ENCODE measurements at places on chromosomes 11 and 22.

DNA sequence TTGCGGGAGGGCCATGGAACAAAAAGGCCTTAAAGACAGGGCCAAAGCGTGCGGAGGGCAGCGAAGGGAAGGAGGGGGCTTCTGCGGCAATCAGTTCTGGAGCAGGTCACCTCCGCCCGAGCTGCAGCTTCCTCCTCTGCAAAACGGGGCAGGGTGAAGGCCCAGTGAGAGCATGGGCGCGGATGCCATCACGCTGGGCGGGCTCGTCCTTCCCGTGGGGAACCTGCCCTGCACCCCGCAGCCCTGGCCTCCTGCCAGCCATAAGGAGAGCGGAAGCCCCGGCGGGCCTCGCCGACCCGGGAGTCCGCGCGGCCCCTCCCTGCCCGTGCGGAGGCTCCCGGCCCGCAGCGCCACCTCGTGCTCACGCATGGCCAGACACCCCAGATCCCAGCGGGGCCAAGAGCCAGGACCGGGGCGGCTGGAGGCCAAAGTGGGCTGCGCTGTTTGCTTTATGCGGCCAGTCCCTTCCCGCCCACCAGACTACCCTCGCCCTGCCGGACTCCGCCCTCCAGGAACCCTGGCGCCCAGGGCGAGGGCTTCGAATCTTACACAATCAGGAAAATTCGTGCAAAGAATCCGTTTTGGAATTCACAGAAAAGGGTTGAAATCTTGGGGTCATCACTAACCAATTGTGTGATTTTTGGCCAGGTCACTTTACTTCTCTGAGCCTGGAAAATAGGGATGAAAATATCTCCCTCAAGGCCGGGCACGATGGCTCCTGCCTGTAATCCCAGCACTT lies 16.1 kb downstream of the TSKU start:
- H3K36me3 ChIP-seq: peaks cover 19% of the 10 kb centered on the region
- peak overlapping the region; percentile 84 for H3K27ac ChIP-seq
- H3K4me1 ChIP-seq: peaks cover 99% of the 10 kb centered on the region
- DNase-seq: peak; percentile 92
- peak overlapping the region; percentile 38 for H3K4me3 ChIP-seq

GRCh38 chr11:20125927-20126326 lies 34.3 kb downstream of the DBX1 start:
- H3K27ac ChIP-seq: no peak overlapping the region
- no peaks in the 10 kb centered on the region for H3K4me1 ChIP-seq
- H3K27me3 ChIP-seq: no peaks in the 10 kb centered on the region
- H3K36me3 ChIP-seq: no peaks in the 10 kb centered on the region
- no peak overlapping the region for H3K4me3 ChIP-seq

DNA sequence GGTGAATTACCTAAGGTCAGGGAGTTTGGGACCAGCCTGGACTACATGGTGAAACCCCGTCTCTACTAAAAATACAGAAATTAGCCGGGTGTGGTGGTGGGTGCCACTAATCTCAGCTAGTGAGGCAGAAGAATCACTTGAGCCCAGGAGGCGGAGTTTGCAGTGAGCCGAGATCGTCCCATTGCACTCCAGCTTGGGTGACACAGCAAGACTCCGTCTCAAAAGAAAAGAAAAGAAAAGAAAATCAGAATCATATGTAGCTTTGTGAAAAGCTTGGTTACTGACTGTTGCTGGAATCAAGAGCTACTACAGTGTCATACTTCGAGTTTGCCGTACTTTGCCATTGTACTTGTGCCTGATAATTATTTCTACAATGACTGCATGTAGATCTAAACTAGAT lies 4.2 kb upstream of the TMEM135 start:
- peaks cover 12% of the 10 kb centered on the region for H3K4me1 ChIP-seq
- H3K27me3 ChIP-seq: no peaks in the 10 kb centered on the region

DNA sequence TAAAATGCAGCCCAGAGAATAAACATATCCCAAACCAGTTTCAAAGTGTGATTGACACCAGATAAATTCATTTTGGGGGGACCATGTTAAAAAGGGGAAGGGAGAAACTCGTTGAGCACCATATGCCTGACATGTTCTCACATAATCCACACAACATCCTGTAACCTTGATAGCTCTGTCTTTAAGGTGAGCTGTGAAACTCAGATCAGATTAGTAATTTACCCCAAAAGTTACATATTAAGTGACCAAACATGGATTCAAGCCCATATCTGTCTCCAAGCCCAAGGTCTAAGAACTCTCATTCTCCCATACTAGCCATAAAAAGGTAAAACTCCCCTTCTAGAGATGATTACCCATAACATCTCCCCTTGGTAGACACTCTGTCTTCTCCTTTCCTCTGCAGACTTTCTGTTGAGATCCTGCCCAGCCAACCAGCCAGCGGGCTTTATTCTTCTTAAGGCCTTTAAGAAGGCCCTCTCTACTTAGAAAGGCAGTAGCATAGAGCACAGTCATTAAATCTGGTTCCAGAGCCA lies 150.7 kb downstream of the CCDC34 start:
- peak overlapping the region; percentile 3 for H3K27ac ChIP-seq
- no peaks in the 10 kb centered on the region for H3K36me3 ChIP-seq
- no peak overlapping the region for H3K4me3 ChIP-seq

- no peaks in the 10 kb centered on the region for H3K27me3 ChIP-seq
- peak overlapping the region; percentile 78 for H3K4me3 ChIP-seq
- peaks cover 7% of the 10 kb centered on the region for H3K4me1 ChIP-seq
- DNase-seq: no peak
- no peaks in the 10 kb centered on the region for H3K36me3 ChIP-seq
Measured at GRCh38 chr11:14645015-14645912, 1.7 kb downstream of the PDE3B start.

- no peaks in the 10 kb centered on the region for H3K36me3 ChIP-seq
- no peak overlapping the region for H3K27ac ChIP-seq
- no peak overlapping the region for H3K4me3 ChIP-seq
- H3K4me1 ChIP-seq: no peaks in the 10 kb centered on the region
- DNase-seq: no peak
Measured at GRCh38 chr11:86885311-86885710, 69.9 kb downstream of the FZD4 start.

- H3K36me3 ChIP-seq: no peaks in the 10 kb centered on the region
- peak overlapping the region; percentile 99 for H3K4me3 ChIP-seq
- no peaks in the 10 kb centered on the region for H3K27me3 ChIP-seq
- H3K27ac ChIP-seq: peak overlapping the region; percentile 96
- peaks cover 40% of the 10 kb centered on the region for H3K4me1 ChIP-seq
- DNase-seq: no peak
Measured at GRCh38 chr11:67120881-67121710, 2.0 kb downstream of the KDM2A start.

GRCh38 chr11:134460062-134460561 lies 48.1 kb upstream of the B3GAT1 start:
- H3K36me3 ChIP-seq: no peaks in the 10 kb centered on the region
- DNase-seq: no peak
- H3K4me3 ChIP-seq: no peak overlapping the region
- H3K27me3 ChIP-seq: no peaks in the 10 kb centered on the region
- no peaks in the 10 kb centered on the region for H3K4me1 ChIP-seq
- H3K27ac ChIP-seq: no peak overlapping the region

- no peak overlapping the region for H3K27ac ChIP-seq
- H3K4me3 ChIP-seq: no peak overlapping the region
Measured at GRCh38 chr11:10377183-10377582, 72.3 kb downstream of the ADM start.

DNA sequence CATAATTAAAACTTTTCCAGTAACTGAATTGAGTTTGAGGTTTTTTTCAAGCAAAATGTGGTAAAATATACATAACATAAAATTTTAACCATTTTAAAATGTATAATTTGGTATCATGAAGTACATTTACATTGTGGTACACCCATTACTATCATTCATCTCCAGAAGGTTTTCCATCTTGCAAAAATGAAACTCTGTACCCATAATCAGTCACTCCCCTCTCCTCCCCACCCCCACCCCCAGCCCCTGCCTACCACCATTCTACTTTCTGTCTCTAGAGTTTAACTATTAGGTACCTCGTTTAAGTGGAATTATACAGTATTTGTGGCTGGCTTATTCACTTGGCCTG lies 63.7 kb downstream of the MICAL2 start:
- peaks cover 18% of the 10 kb centered on the region for H3K4me1 ChIP-seq
- H3K4me3 ChIP-seq: no peak overlapping the region
- no peak overlapping the region for H3K27ac ChIP-seq
- H3K27me3 ChIP-seq: no peaks in the 10 kb centered on the region

GRCh38 chr11:93089474-93090102 lies 108.2 kb downstream of the SLC36A4 start:
- no peaks in the 10 kb centered on the region for H3K27me3 ChIP-seq
- no peaks in the 10 kb centered on the region for H3K4me1 ChIP-seq
- no peaks in the 10 kb centered on the region for H3K36me3 ChIP-seq
- no peak overlapping the region for H3K4me3 ChIP-seq
- H3K27ac ChIP-seq: no peak overlapping the region

DNA sequence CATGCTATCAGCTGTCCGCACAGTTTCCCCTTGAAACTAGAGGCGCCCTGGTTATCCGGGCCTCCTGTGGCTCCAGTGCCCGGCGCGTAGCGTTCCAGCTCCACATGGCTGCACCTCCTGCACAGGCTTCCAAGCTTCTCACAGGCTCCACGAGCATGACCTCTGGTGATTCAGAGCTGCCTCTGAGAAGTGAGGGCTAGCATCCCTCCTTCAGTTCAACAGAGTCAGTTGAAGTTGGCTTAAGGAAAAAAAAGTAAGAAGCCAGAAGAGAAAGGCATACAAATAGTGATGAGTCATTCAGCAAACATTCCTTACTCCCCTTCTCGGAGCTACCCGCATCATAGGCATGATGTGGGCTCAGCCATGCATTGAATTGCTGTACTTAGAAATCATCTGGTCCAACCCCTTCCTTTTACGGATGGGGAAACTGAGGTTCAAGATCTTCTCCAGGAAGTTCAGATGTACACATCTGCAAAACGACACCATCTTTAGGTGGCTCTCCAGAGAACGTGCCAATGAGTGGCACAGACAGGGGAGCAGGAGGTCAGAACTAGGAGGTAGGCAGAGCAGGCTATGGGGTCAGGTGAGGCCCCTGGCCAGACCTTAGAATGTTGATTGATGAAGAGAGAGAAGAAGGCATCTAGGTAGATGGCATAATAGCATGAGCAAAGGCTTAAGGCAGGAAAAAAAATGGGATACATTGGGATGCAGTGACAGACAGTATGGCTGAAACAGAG lies 216.3 kb upstream of the TBCEL start:
- H3K4me3 ChIP-seq: no peak overlapping the region
- no peak for DNase-seq
- H3K27me3 ChIP-seq: no peaks in the 10 kb centered on the region
- H3K36me3 ChIP-seq: no peaks in the 10 kb centered on the region
- H3K27ac ChIP-seq: no peak overlapping the region

DNA sequence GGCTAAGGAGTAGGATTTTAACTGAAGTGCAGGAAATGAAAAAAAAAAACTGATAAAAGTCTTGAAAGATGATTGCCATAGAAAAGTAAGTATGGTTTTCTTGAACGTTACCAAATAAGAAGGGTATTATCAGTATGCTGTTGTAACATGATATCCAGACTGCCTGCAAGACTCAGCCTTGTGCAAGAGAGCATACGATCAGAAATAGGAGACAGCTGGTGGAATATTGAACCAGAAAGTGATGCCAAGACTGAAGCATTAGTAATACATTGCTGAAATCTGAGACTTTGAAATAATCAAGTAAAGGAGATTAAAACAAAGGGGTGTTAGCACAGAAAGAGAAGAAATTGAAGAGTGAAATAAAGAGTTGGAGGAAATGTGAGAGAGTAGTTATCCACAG lies 452.7 kb upstream of the CNTN5 start:
- H3K4me3 ChIP-seq: no peak overlapping the region
- no peaks in the 10 kb centered on the region for H3K4me1 ChIP-seq
- H3K36me3 ChIP-seq: no peaks in the 10 kb centered on the region
- no peaks in the 10 kb centered on the region for H3K27me3 ChIP-seq
- no peak for DNase-seq
- H3K27ac ChIP-seq: no peak overlapping the region

DNA sequence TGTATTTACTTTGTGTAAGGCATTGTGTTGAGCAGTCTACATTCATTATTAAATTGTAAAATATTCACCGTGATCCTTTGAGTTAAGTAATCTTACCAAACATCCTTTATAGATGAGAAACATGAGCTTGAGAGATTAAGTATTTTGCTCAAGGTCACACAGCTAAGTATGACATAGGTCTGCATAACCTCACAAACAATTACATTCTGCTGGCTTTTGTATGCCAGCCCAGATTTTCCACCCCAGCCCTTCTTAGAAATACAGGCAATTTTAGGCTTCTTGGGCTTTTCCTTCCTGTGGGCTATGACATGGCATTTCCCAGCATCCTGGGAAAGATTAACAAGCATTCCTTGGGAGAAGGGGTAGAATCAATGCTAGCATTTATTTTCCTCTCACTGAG lies 357.3 kb downstream of the NELL1 start:
- H3K4me1 ChIP-seq: no peaks in the 10 kb centered on the region
- H3K27me3 ChIP-seq: no peaks in the 10 kb centered on the region
- H3K4me3 ChIP-seq: no peak overlapping the region

DNA sequence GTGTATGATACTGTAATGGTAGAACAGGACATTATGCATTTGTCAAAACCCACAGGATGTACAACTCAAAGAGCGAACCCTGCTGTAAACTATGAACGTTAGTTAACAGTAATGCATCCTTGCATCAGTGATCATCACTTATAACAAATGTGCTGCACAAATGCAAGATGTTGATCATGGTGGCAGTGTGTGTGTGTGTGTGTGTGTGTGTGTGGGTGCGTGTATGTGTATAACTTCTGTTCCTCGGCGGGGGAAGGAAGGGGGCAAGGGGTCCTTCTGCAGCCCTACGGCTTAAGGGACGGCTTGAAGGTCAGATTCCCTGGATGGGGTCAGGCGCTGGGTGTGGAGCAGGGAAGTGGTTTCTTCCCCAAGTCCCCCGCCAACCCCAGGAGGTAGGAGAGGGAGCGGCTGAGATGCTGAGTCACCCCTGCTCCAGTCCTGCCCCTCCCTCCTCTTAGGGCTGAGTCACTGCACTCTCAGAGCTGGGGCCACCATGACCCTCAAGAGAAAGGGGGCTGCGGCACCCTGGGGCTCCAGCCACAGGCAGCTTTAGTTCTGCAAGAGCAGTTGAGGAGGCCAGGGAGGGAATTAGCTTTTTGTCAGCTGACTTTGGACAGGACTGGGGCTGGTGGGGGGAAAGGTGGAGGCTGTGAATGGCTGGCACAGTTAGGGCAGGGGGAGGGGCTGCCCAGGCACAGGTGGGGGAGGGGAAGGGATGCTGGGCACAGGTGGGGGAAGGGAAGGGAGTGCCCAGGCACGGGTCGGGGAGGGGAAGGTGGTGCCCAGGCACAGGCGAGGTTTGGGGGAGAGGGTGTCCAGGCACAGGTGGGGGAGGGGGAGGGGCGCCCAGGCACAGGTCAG lies 8.8 kb upstream of the CTSD start:
- H3K4me1 ChIP-seq: peaks cover 55% of the 10 kb centered on the region
- peak overlapping the region; percentile 15 for H3K4me3 ChIP-seq
- DNase-seq: no peak
- H3K27ac ChIP-seq: peak overlapping the region; percentile 68
- H3K36me3 ChIP-seq: no peaks in the 10 kb centered on the region
- no peaks in the 10 kb centered on the region for H3K27me3 ChIP-seq
